Activated T-cell treated with anti-CD3 and anti-CD28 coated beads, Interleukin-2, amount 50 U/mL, for 24 hours (primary cell): ENCODE measurements at places on chromosomes 4 and X.
A peak's percentile ranks its signal among the peaks of the same experiment; 100 is the strongest.

DNA sequence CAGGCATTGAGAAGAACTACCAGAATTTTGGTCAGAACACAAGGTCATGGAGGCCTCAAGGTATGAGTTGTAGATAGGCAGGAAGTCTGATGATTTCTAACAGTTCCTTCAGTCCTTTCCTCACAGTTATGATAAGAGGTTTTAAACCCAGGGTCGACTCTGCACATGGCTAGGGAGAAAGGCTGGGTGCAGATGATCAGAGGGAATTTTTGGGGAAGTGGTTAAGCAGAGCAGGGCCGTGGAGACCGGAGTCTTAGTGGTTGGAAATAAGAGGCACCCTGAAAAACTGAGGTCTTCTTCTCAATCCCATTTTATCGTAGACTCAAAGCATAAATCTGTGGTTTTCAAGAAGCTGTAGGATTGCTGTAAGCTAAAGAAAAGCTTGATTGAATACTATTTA is 118.5 kb upstream of the ANK2 start:
- DNase-seq: no peak

- DNase-seq: no peak
Measured at GRCh38 chr4:127214016-127214415, 418.7 kb upstream of the INTU start.

- no peak for DNase-seq
Measured at GRCh38 chrX:40414335-40414734, 166.4 kb upstream of the ATP6AP2 start.

DNA sequence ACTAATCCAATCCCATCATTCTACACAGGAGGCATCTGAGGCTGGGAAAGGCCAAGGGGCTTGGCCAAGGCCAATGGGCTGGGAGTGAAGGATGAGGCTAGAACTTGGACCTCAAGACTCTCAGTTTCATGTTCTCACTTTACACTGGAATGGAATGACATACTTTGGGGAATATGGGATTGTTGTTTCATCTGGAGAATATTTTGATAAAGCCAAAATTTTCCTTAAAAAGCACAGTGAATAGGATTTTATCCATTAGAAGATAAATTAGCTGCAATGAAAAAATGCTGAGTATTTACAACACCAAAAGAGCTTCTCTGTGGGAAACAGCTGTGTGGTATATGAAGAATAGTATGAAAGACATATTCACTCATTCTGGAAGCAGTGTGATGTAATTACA is 29.3 kb downstream of the SMIM20 start:
- no peak for DNase-seq

GRCh38 chr4:142406499-142406835 is 439.6 kb downstream of the INPP4B start:
- no peak for DNase-seq

GRCh38 chr4:102575369-102576129 is 74.4 kb downstream of the NFKB1 start:
- DNase-seq: no peak

DNA sequence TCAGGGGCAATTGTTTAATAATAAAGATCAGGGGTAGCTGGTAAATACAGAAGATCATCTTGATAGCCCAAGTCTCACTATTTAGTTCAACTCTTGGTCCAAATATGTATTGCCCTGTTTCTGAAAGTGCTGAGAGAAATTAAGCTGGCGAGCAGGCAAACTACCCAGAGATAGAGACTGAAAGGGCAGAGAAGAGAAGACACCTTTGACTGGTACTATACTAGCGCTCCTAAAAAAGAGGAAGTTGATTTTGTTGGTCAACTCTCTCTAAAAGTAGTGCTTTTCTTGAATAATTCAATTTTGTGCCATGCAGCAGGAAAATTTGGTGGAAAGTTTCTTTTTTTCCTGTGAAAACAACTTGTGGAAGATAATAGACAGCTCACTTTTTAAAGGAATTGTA is 64.0 kb downstream of the IGSF1 start:
- no peak for DNase-seq

DNA sequence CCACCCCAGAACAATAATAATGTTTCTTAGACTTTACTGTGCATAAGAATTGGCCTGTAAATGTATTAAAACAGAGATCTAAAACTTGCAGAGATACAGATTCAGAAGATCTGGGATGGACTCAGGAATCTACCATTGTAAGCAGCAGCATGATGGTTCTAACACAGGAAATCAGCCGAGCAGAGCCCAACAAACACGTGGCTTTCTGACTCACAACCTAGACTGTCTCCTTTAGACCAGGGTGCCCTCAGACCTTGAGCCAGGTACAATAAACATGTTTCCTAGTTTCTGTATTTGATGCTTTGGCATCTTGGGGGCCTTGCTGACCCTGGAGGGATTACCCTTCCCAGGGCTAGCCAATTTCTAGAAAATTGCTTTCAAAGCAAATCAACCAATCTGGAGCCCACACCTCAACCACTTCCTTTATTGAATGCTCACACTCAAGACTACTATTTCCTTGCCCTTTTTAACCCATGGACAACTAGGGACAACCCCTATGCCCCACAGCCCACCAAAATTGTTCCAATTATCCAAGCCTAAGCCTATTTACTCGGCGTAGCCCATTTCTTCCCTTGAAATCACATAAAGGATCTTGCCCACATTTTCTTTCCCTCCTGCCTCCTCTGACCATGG is 80.5 kb downstream of the TBC1D9 start:
- DNase-seq: no peak

DNA sequence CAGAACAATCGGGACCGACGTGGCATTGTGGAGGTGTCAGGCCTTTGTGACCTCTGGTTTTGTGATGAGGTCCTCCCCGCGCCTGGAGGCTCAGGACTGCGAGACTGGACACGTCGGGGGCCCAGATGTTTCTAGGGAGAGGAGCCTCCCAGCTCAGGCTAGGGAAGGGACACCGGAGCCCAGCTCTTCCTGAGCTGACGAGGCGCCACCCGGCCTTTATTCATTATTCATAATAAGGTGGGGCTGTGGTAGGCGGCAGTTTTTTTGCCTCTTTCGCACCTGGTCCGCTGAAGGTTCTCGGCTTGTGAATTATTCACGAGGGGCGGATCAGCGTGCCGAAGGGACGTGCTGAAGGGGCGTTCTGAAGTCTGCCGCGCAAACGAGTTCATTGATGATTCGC is 2.3 kb upstream of the UBA1 start:
- DNase-seq: peak; percentile 61

DNA sequence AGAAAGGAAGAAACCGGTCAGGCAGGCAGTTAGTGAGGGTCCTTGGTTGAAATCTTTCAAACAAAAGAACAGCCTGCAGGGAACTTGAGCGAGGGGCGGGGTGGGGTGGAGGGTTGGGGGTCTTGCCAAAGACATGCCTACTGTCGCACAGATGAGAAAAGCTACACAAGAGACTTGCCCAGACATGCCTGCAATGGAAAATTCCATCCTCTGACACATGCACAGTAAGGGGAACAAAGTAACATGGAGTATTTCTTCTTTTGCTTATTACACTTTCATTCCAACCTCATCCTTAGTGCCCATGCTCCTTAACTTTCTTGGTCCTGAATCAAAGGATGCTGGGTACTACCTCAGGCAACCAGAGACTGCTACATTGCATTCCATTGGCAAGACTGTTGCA is 1491.2 kb downstream of the STIM2 start:
- no peak for DNase-seq

GRCh38 chr4:8252301-8253173 is 17.0 kb upstream of the HTRA3 start:
- no peak for DNase-seq

DNA sequence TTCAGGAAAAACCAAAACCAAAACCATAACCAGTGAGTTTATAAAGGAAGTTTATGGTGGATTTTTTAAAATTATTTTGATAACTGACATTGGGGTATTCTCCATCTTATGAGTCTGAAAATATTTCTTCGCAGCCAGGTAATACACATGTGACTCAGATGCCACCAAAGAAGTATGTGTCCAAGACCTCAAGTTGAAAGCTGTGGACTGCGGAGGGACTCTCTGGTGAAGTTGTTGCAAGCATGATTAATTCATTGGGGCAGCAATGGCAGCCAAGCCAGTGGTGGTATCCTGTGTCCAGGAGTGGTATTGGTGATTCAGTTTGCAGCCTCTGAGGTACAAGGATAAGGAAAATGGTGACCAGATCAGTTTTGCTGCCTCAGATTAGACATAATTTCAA is 14.0 kb upstream of the ADH5 start:
- no peak for DNase-seq
